ENCODE measurements at places on chromosomes 16 and 17.
A peak's percentile ranks its signal among the peaks of the same experiment; 100 is the strongest.

DNA sequence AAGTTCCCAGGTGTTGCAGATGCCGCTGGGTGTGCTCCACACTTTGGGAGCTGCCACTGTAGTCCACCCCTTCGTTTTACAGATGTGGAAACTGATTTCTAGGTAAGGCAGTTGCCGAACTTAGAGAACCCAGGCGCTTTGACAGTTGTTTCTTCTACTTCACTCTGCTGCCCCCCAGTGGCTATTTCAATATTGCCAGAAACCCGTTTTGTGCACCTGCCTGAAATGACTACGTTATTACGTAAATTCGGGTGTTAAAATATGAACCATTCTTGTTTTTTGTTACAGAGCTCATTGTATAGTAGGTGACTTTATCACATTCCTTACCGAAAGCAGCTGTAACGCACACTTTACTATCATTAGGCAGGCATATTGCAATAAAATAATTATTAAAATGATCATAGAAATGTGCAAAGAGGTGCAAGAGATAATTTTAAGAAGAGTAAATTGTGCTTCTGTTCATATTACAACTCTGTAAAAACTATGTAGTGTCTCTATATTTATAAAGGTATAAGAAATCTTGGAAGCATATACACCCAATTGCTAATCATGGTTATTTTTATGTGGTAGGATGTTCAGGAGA, 44.9 kb downstream of the OTOA start:
- peak; percentile 13 for DNase-seq

GRCh38 chr16:89155184-89155679, 16.3 kb upstream of the CDH15 start:
- peak; percentile 52 for DNase-seq

DNA sequence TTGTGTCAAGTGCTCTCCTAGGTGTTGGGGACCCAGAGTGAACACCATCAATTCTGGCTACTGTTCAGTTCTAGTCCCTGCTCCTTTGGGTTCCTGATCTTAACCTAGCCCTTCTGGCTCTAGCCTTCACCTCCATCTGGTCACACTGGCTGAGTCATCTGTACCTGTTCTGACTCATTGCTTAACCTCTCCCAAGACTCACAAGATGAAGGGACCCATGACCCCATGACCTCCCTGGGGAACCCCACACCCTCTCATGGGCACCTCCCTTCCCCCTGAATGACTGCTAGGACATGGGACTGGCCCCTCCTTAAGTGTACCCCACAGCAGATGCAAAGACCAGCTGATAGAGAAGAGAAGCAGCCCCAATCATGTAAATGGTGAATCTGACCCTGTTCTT, 345.8 kb upstream of the CDH5 start:
- no peak for DNase-seq

GRCh38 chr17:33356266-33356665, 63.2 kb upstream of the ASIC2 start:
- no peak for DNase-seq

DNA sequence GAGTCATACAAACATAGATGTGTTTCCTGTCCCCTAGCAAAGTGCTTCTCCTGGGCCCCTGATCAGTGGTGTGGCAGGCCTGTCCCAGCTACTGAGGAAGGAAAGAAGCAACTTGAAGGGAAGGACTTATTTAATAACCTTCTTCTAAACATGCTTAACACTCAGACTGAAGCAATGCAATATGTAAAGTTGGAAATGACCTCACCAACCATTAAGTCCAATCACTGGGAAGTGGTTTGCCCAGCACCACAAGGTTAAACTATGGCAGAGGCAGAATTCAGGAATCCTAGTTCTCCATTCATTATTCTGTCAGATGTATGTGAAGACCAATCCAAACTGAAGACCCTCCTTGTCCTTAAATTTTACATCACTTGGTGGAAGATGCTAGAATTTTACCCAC, 39.1 kb downstream of the CENPV start:
- DNase-seq, result no peak

GRCh38 chr16:76579277-76579922, 302.2 kb downstream of the CNTNAP4 start:
- DNase-seq, result no peak

DNA sequence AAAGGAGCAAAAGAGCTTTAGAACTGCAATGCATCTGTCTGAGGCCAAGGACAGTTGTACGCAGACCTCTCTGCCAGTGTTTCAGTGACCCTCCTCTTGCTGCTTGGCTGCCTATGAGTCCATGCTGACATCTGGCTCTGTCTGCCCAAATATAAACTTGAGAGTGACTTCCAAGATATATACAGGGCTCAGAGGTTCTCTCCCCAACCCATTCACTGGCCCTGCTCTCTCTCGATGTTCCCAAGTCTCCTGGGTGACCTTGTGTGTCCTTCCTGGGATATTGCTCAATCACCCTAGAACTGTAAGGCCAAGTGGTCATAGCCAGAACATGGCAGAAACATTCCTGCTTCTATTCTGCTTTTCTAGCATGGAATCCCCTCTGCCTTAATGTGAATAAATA, 716.3 kb downstream of the WWOX start:
- no peak for DNase-seq

GRCh38 chr17:59331929-59332748, 684 bp downstream of the YPEL2 start:
- DNase-seq, result no peak

GRCh38 chr16:53597776-53598175, 94.8 kb upstream of the AKTIP start:
- DNase-seq, result no peak

GRCh38 chr16:75198135-75198600, 8.8 kb downstream of the CTRB2 start:
- DNase-seq, result peak; percentile 32

DNA sequence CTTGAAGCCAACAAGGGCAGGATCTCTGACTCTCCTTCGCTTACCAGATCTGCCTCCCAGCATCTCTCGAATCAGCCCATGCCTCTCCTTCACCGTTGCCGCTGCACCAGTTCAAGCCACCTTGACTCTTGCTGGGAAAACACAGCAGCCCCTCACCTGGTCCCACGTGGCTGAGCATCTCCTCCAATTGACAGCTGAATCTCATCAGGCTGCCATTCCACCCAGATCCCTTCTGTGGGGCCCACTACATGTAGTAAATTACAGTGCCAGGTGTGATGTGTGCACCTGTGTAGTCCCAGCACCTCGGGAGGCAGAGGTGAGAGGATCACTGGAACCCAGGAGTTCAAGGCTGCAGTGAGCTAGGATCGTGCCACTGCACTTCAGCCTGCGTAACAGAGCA, 37.8 kb upstream of the C16orf78 start:
- no peak for DNase-seq

DNA sequence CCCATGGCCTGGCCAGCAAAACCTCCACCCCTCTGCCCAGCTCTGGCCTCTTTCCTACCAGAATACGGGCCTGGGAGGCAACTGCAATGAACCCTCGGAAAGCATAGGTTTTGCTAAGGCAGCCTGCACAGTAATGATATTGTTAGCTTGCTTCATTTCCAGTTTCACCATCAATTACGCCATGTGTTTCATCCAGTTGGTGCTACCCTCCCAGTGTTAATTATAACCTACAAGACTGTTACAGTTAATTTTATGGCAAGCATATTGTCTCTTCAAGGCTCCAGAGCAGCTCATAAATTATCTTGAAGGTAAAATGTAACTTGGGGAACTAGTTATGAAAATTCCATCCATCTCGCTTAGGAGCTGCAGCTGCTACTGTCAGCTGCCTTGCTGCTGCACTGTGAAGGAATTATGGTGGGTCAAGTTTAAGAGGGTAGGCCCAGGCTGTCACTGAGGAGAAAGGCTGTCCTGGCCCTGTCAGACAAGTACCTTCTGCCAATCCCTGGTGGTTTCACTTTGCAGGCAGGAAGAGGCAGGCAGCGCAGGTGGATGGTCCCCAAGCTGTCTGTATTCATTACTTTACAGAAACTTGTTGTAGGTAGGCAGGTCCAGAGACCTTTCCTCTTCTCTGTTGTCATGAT, 242.9 kb downstream of the FTO start:
- DNase-seq, result no peak

- DNase-seq, result no peak
These were observed 50.2 kb downstream of the GRB7 start for GRCh38 chr17:39787743-39788484.

GRCh38 chr16:22933173-22933572, 119.2 kb downstream of the HS3ST2 start:
- no peak for DNase-seq

DNA sequence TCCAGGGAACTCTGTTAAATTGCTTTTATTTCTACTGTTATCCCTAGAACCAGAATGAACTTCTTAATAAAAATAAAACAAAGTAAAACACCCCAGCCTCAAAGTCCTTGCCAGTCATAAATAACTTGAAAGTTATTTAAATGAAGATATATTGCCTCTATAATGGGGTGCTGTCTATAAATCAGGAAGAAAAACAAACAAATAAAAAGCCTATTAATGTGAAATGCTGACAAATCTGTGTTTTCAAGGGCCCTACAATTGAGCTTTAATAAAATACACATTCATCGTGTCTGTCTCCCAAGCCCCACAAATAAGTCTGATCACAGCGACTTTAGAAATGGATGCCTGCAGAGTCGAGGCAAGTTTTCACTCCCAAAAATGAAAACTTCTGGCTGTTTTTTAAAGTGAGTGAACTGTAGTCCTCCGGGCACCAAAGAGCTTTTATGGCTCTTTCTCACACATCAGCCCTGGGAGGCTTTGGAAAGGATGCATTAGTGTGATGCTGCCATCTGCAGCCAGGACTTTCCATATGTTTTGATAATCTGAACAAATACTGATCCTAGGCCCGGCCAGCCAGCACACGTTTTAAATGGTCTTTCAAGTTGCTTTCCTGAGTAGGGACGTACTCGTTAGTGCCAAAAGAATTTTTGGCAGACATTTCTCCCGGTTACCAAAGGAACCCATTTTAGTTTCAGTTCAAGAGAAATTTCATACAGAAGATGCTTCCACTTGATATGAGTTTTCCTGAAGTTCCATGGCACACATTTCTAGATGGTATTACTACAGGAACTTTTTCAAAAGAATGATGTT, 16.3 kb downstream of the NACA2 start:
- DNase-seq, result no peak

DNA sequence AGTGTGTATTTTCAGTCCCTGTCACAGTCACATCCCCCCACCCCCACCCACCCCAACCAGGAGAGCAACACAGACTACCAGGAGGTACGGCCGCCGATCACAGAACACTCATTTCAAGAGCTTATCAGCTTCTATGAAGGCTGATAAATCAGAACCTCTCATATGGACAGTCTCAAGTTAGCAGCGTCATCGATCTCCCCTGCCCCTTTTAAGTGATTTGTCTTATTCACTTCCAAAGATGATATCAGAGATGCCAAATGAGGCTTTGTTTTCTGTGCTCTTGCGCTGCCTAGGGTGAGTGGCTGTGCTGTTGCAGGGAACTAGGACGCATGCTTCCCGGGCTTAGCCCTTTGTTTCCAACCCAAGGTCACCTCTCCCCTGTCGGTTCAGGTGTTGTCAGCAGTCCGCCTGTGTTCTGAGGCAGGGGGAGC, 26.8 kb upstream of the PMFBP1 start:
- no peak for DNase-seq

DNA sequence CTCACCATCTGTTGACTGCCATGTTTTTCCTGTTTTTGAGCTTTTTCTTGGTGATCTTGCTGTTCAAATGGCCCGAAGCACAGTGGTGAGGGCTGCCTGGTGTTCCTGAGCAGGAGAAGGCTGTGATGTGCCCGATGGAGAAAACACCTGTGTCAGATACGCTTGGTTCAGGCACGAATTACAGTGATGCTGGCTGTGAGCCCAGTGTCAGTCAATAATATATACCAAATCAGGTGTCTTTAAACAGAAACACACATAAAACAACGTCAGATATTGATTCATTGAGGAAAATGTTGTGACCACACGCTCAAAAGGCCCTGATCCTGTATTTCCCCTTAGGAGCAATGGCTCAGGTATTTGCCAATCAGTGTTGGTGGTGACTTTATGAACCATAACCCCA, 111.7 kb downstream of the SDR42E1 start:
- no peak for DNase-seq

GRCh38 chr16:67284699-67285646, 5.6 kb downstream of the PLEKHG4 start:
- no peak for DNase-seq

DNA sequence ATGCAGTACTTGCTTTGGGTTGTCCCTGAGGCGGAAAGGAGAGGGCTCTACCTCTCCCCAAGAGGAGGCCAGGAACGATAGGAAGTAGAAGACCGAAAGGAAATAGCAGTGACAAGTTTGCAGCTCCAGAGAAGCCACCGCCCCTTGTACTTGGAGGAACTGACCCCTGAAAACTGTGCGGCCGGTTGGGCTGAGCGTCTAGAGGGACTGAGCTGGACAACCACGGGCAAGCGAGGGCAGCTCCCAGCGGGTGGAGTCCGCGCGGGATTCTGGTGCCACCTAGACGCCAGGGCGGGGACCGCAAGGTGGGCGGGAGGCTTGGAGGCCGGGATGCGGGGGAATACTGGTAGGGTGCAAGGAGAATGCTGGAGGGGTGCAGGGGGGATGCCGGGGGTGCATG, 1.3 kb upstream of the SLC6A4 start:
- DNase-seq, result no peak

- DNase-seq, result no peak
These were observed 2.3 kb downstream of the TAOK2 start for GRCh38 chr16:29975811-29976511.

DNA sequence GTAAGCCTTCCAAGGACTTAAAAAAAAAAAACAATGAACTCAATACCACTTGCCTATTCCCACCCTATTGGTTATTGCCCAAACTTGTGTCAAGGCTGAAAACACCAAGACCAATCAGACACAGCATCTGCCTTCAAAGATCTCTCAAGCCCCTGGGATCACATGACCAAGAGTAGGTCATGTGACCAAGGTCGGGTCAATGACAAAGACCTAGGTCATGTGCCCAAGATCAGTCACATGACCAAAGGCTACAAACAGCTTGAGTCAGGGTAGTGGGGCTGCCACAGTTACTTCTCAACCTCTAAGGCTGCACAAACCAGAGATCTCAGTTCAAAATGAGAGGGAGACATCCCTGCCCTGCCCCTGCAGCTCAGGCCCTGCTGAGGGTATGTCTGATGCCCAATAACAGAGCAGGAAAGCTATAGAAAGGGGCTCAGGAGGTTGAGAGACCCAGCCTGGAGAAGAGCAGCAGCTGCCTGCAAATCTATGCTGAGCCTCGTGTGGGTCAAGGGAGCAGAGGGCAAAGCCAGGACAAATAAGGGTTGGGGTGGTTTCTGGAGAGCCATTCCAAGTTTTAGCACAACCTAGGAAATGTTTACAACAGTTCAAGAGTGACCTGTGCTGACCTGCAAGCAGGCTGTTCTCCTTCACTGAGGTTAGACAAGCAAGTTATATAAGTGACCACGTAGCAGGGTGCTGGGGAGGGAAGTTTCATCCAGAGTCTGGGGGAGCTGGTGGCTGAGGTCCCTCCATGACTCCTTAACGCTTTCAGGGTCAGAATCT, 48.8 kb downstream of the PIMREG start:
- no peak for DNase-seq

DNA sequence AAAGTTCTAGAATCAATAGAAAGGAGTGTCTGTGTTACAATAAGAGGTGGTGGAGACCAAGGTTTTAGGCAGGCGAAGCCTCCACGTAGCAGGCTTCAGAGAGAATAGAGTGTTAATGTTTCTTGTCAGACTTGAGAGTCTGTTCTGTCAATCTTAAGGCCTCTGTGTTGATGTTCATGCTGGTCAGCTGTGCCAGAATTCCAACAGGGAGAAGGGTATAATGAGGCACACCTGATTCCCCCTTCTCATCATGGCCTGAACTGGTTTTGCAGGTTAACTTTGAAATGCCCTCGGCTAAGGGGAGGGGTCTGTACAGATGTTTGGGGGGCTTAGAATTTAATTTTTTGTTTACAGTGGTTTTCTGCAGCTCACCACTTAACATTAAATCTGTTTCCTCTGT, 46.0 kb downstream of the RNF112 start:
- DNase-seq, result no peak
